ENCODE measurements at places on chromosomes 3 and 15. TPM values are rescaled to one million over a fixed set of nuclear protein-coding genes. Genes with fewer than 3 reads are reported as not detected.

GOLGA6L10 gene
- 1.1 TPM for polyA plus RNA-seq

GRCh38 chr3:81910244-81910852, 148.9 kb upstream of the GBE1 start:
- no peak for DNase-seq

FOXB1 gene
- 0.03 TPM for polyA plus RNA-seq

DNA sequence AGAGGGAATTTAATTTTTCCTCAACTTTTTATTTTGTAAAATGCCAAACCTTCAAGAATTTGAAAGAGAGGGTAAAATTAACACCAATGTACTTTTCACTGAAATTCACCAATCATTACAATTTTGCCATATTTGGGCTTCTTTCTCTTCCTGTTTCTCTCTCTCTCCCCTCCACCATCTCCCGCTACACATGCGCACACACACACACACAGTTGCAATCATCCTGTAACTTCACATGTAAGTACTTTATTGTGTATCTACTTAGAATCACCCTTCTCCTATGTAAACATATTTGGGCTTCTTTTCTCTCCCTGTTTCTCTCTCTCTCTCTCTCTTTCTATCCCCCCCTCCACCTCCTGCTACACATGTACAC, 7.4 kb downstream of the ARL14 start:
- no peak for DNase-seq

DNA sequence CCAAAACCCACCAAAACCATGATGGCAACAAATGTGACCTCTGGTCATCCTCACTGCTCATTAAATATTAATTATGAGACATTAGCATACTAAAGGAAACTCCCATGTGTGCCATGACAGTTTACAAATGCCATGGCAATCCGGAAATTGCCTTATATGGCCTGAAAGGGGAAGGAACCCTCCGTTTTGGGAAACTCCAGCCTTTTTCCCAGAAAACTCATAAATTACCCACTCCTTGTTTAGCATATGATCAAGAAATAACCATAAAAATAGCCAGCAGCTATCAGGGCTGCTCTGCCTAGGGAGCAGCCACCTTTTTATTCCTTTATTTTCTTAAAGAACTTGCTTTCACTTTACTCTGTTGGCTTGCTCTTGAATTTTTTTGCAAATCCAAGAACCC, 992.7 kb downstream of the NTRK3 start:
- DNase-seq: no peak

- no peak for DNase-seq
Observed at GRCh38 chr3:82012775-82013174, 251.3 kb upstream of the GBE1 start.

DNA sequence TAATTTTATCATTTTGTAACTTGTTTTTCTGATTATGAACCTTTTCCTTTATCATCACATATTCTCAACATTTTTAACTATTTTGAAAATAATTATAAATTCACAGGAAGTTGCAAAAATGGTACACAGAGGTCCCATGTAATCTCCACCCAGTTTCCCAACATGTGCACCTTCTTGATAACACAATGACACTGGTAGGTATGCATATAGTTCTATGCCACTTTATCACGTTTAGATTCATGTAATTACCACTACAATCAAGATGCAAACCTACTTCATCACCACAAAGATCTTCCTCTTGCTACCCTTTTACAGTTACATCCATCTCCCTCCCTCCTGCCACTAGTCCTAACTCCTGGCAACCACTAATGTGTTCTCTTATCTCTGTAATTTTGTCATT, 413.9 kb downstream of the SHQ1 start:
- no peak for DNase-seq

GRCh38 chr15:100713163-100713867, 110.9 kb downstream of the ASB7 start:
- no peak for DNase-seq
